Tibial artery (tissue), 4 donors: ENCODE measurements at places on chromosomes 4 and X.

DNA sequence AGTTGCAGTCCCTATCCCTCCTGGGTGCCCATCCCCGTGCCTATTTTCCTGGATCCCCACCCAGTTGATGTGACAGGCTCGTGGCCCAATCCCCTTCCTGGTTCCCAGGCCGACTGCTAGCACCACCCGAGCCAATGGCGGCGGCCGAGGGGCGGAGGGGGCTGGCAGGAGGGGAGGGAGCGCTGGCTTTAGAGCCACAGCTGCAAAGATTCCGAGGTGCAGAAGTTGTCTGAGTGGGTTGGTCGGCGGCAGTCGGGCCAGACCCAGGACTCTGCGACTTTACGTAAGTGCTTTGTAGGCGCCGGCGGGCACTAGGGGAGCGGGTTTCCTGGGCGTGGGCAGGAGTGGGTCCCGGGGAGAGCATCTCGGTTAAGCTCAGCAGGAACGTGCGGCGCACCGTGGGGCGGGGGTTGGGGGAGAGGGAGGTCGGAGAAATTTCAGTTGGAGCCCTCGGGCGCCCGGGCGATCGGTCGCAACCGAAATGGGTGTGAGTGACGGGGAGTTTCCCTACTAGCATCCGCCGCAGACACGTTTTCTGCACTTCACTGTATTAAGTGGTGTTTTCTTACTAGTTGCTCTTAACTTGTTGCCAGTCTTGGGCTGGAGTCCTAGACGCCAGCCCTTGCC lies at the start of gene PLS3:
Gene PLS3, plus strand, starts transcription at position 197 of the 627 bp plus-strand sequence. CDS start 49,077 bp downstream, outside the sequence.
- peak; percentile 82 for DNase-seq
- H3K36me3 ChIP-seq: no peaks in the 10 kb centered on the region
- peaks cover 4% of the 10 kb centered on the region for H3K4me1 ChIP-seq
- no peaks in the 10 kb centered on the region for H3K27me3 ChIP-seq

DNA sequence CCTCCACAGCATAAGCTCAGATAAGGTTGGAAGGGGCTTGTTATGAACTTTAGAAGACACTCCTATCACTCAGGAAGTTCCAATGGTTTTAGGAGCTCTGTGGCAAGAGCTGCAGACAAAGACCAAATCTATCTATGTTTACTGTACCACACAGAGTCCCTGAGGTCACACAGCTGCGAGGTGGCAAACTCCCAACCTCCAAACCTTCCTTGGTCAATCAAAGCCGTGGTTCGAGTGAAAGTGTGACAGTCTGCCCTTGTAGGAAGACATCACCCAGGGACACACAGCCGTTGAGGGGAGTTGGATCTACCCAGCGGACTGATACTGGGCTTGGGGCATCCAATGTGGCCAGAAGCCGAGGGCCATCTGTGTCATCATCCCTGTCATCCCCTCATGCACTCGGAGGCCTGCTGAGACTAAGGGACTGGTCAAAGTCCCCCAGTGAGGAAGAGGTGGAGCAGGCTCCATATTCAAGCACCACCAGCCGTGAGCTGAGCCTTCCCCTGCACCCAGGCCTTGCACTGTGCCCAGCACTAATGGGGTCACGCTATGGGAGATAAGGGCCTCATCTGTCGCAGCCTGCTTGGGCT lies 26.8 kb downstream of the MAN2B2 start:
- no peak for DNase-seq
- peaks cover 94% of the 10 kb centered on the region for H3K36me3 ChIP-seq
- H3K4me1 ChIP-seq: no peaks in the 10 kb centered on the region
- H3K27ac ChIP-seq: no peak overlapping the region
- no peak overlapping the region for H3K4me3 ChIP-seq

GRCh38 chr4:41050116-41050515 lies 164.2 kb downstream of the APBB2 start:
- H3K27me3 ChIP-seq: no peaks in the 10 kb centered on the region
- DNase-seq: no peak
- H3K4me3 ChIP-seq: no peak overlapping the region
- no peaks in the 10 kb centered on the region for H3K36me3 ChIP-seq
- peaks cover 25% of the 10 kb centered on the region for H3K4me1 ChIP-seq
- peak overlapping the region; percentile 39 for H3K27ac ChIP-seq

DNA sequence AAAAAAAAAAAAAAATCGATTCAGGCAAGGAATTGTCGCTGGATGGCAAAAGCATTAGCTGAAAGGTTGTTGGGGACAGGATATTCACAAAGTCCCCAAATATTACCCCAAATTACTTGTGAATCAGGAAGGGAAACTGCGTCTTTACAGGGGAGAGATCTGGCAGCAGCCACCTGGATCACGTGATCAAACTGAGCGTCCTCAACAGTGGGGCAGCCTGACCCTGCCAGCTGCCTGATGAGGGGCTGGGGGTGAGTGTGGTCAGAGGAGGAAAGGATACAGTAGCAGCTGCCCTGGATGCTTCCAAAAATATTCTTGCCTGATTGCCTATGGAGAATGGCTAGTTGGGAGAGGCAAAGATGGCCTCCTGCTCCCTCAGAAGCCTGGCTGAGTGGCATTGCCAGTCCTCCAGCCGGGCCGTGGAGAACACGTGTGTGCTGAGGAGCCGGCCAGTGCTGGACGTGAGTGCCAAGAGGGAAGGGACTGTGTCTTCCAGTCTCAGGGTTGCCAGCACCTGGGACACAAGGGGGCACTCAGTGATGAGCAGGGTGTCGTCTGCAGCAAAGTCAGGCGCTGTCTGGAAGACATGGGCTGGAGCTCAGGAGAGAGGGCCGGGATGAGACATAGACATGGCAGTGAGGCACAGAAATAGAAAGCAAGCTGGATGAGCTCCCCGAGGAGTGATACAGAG lies 3.0 kb upstream of the LAGE3 start:
- no peaks in the 10 kb centered on the region for H3K27me3 ChIP-seq
- H3K27ac ChIP-seq: no peak overlapping the region
- H3K4me3 ChIP-seq: no peak overlapping the region
- no peaks in the 10 kb centered on the region for H3K4me1 ChIP-seq
- H3K36me3 ChIP-seq: peaks cover 19% of the 10 kb centered on the region

DNA sequence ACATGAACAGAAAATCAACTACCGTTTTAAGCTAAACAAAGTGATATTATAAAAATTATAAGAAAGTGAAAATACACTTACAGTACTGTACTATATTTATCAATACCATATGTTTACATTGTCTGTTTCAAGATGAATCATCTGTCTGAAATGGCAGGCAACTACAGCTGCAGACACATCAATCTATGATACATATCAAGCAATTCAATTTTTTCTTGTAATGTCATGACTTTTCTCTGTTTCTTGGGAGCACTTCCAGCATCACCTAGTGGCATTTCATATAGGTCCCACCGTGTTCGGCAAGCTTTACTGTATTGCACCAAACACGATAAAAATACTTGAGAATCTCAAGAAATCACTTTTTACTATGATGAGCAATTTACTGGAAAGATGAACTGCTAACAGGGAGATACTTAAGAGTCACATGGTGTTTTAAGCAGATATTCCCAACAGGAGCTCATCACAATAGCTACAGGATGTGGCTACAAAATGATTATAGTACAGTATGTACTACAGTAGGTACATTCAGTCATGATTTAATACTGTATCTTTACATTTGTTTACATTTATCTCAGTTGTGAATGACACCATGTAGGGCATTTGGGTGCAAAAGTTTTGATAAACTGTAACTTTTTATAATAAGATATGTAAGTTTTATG lies 207.4 kb downstream of the ADAM29 start:
- H3K27me3 ChIP-seq: no peaks in the 10 kb centered on the region
- no peaks in the 10 kb centered on the region for H3K4me1 ChIP-seq
- DNase-seq: no peak
- H3K36me3 ChIP-seq: no peaks in the 10 kb centered on the region
- H3K27ac ChIP-seq: no peak overlapping the region

- H3K4me3 ChIP-seq: no peak overlapping the region
- peaks cover 3% of the 10 kb centered on the region for H3K4me1 ChIP-seq
- no peaks in the 10 kb centered on the region for H3K27me3 ChIP-seq
- H3K27ac ChIP-seq: peak overlapping the region; percentile 54
- H3K36me3 ChIP-seq: peaks cover 27% of the 10 kb centered on the region
Measured at GRCh38 chr4:119518915-119519410, 109.6 kb downstream of the PDE5A start.

DNA sequence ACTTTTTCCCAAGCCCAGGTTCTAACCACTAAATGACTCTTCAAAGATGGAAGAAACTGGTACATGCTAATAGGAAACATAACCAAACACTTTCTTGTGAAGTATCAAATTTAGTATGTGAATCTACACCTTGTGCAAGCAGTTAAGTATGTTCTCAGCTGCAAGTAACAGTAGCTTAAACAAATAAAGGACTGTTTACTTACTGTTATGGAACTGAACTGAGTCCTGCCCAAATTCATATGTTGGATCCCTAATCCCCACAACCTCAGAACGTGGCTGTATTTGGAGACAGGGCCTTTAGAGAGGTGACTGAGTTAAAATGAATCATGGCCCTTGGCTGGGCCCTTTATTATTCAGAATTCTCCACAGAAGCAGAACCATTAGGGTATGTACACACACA lies 178.7 kb downstream of the KDR start:
- no peak overlapping the region for H3K27ac ChIP-seq
- H3K36me3 ChIP-seq: no peaks in the 10 kb centered on the region
- no peaks in the 10 kb centered on the region for H3K27me3 ChIP-seq
- DNase-seq: no peak
- H3K4me3 ChIP-seq: no peak overlapping the region

DNA sequence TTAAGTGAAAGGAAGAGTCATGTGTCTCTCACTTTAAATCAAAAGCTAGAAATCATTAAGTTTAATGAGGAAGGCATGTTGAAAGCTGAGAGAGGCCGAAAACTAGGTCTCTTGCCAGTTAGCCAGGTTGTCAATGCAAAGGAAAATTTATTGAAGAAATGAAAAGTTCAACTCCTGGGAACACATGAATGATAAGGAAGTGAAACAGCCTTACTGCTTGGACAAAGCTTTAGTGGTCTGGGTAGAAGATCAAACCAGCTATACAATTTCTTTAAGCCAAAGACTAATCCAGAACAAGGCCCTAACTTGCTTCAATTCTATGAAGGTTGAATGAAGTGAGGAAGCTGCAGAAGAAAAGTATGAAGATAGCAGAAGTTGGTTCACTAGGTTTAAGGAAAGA lies 24.9 kb downstream of the RHOH start:
- DNase-seq: no peak
- no peak overlapping the region for H3K4me3 ChIP-seq
- H3K36me3 ChIP-seq: no peaks in the 10 kb centered on the region

- H3K27me3 ChIP-seq: no peaks in the 10 kb centered on the region
- DNase-seq: no peak
- no peak overlapping the region for H3K4me3 ChIP-seq
- H3K4me1 ChIP-seq: no peaks in the 10 kb centered on the region
- H3K27ac ChIP-seq: no peak overlapping the region
Measured at GRCh38 chrX:5802391-5802790, 426.3 kb downstream of the NLGN4X start.

- H3K4me3 ChIP-seq: no peak overlapping the region
- no peak overlapping the region for H3K27ac ChIP-seq
- no peak for DNase-seq
- no peaks in the 10 kb centered on the region for H3K4me1 ChIP-seq
- no peaks in the 10 kb centered on the region for H3K27me3 ChIP-seq
Measured at GRCh38 chrX:120200851-120201250, 42.4 kb downstream of the RHOXF2 start.

DNA sequence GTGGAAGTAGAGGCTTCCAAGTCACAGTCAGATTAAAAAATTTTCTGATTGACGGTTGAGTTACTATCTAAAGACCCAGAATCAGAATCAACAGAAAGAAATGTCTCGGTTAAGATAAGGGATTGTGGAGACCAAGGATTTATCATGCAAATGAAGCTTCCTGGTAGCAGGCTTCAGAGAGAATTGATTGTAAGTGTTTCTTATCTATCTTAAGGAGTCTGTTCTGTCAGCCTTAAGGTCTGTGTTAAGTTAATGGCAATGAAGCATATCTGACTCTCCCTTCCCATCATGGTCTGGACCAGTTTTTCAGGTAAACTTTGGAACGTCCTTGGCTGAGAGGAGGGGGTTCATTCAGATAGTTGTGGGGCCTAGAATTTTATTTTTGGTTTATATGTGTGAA lies 780.2 kb downstream of the FAM133A start:
- no peak for DNase-seq
- no peaks in the 10 kb centered on the region for H3K36me3 ChIP-seq
- H3K27ac ChIP-seq: no peak overlapping the region
- H3K4me3 ChIP-seq: no peak overlapping the region
- H3K4me1 ChIP-seq: no peaks in the 10 kb centered on the region
- H3K27me3 ChIP-seq: no peaks in the 10 kb centered on the region

DNA sequence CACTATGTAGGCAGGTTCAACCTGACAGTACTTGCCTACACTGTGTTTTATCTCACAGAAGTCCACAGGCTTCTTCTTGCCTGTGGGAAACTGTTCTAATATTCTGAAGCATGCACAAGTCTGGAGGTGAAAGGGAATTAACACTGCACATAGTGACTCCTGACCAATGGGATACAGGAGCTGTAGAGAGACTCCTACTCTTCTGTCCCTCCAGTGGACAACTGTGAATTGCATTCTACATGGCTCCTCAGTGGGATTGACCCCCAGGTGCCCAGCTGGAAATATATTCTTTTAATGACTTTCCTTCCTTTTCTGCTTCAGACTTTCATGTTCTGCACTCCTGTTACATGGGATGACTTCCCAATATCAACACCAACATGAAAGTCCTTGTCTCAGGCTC lies 8.2 kb upstream of the YIPF6 start:
- no peak overlapping the region for H3K4me3 ChIP-seq
- no peaks in the 10 kb centered on the region for H3K4me1 ChIP-seq
- DNase-seq: no peak
- H3K36me3 ChIP-seq: no peaks in the 10 kb centered on the region
- no peaks in the 10 kb centered on the region for H3K27me3 ChIP-seq
- no peak overlapping the region for H3K27ac ChIP-seq

DNA sequence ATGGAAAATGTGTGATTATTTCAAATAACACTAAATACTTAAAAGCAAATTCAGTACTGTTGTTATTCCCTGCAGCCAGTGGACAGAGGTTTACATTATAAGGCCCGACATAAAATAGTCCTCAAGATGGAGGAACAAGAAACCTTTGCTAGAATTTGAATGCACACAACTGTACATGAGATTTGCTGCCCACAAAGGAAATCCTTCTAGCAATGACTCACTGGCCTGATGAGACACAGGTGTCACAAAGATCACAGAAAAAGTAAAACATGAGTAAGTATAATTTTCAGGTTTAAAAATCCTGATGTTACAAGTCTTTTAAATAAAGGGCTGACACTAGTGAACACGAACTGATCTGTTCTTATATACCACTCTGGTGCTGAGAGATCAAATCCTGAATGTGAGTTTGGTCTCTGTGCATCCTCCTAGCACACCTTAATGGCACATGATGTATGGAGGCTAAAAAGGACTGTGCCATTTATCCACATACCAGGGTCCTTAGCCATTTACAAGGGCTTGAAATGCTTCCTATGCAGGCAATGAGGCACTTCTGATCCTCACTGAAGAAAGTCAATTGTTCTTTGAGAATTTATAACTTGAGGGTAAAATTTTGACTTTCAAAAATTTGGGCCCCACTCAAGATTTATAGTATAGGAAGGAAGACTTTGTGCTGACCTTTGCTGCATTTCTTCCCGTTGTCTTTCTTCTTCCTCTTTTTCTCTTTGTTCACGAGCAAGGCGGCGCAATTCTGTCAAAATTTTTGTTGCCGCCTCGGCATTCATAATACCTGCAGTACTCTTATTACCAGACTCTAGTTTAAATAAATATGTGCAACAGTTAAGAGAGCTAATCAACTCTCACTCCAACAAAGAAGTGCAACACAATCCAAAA lies 23.0 kb downstream of the MAP7D3 start:
- DNase-seq: no peak
- no peak overlapping the region for H3K27ac ChIP-seq
- H3K4me3 ChIP-seq: no peak overlapping the region
- H3K36me3 ChIP-seq: peaks cover 56% of the 10 kb centered on the region

- H3K27ac ChIP-seq: no peak overlapping the region
- H3K4me1 ChIP-seq: no peaks in the 10 kb centered on the region
- no peak for DNase-seq
Measured at GRCh38 chr4:128380306-128380705, 92.7 kb upstream of the PGRMC2 start.
